ENCODE measurements at places on chromosomes 2 and 18.

DNA sequence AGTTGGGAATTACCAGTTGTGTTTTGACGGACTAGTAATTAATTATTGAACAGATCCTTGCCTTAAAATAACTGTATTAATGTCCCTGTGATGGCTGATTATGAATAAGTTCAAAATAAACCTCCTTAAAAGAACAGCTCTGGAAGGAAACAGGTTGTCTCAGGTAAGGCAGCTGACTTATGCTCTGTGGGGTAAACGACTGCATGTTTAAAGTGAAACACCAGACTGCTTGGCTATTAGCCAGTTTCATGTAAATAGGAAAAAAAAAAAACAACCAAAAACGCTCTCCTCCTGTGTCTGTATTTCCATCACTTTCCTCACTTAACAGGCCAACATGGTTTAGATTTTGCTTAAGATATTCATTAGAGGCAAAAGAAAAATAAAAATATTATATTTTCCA, 243.6 kb downstream of the TMEM182 start:
- DNase-seq, result no peak

GRCh38 chr2:100017633-100018032, 124.8 kb downstream of the AFF3 start:
- DNase-seq, result no peak

- DNase-seq, result no peak
Measured at GRCh38 chr2:43191947-43192516, 34.4 kb downstream of the ZFP36L2 start.

- no peak for DNase-seq
Measured at GRCh38 chr2:237875256-237876060, 16.0 kb downstream of the RAMP1 start.

DNA sequence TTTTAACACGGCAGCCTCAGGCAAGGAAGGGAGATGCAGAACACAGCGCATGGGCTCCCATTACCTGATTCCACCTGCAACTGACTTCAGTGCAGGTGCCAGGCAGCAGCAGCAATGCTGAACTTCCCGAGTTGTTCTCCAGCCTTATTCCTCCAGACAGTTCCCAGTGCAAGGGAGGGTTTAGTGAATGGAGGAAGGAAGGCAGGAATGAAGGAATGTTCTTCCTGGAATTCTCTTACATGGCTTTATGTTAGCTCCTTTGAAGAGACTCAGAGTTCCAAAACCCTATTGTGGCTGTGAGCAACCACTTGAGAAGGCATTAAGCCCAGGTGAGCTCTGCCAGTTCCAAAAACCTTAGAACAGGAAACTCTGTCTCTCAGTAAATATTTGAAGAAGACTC, 45.5 kb downstream of the SERPINB7 start:
- no peak for DNase-seq

GRCh38 chr2:219225350-219225749, 4.1 kb downstream of the ATG9A start:
- no peak for DNase-seq

- no peak for DNase-seq
Measured at GRCh38 chr2:46462936-46463335, 16.4 kb upstream of the TMEM247 start.

GRCh38 chr2:222848862-222849261, 12.0 kb upstream of the ACSL3 start:
- no peak for DNase-seq

- no peak for DNase-seq
Measured at GRCh38 chr2:234898534-234899053, 53.2 kb upstream of the SH3BP4 start.

GRCh38 chr18:70181015-70181414, 24.5 kb downstream of the RTTN start:
- no peak for DNase-seq

DNA sequence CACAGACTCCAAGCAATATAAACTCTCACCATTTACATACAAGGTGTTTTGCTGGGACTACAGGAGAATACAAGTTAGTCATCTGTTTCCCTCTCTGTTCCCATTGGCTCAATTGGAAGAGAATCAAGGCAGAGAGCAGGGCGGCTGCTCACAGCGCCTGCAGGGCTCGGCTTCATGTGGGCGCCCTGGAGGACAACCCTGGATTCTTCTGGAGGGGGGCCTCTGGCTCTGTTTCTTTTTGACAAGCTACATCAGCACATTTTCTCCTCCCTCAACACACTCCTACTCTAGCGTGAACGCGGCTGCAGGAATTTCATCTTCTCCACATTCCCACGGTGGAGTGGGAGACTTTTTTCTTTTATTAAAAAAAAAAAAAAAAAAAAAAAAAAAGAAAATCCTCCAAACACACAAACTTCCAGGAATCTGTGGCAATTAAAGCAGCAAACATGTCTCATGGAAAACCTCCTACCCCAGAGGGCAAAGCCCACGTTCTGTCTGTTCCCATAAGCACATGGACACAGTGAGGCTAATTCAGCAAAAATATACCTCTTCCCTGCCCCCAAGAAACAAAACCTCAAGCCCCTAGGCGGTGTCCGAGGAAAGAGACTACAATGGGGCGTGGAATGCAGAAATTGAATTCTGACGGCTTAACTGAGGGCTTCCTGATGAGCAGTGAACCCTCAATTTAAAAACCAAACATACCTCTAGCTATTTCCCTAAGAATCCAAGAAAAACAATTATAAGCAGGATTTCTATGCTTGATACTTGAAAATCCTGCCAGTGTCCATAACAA, 50.6 kb downstream of the PARD6G start:
- no peak for DNase-seq

DNA sequence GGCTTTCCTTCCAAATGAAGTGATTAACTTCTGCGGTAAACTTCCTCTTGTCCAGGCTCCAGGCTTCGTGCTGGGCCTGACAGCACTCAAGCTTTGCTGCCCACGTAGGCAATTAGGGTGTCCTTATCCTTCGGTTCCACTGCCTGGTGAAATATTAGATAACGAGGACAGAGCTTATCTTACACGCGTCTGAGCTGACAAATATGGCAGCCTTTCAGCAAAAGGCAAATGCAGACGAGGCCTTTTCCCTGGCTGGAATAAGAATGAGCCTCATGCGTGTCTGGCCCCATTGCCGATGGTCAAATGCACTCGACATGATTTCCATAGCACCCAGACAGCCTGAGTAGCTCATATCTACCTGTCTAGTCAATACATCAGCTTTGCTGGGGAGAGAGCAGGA, 141.5 kb downstream of the FAM210A start:
- DNase-seq, result no peak

DNA sequence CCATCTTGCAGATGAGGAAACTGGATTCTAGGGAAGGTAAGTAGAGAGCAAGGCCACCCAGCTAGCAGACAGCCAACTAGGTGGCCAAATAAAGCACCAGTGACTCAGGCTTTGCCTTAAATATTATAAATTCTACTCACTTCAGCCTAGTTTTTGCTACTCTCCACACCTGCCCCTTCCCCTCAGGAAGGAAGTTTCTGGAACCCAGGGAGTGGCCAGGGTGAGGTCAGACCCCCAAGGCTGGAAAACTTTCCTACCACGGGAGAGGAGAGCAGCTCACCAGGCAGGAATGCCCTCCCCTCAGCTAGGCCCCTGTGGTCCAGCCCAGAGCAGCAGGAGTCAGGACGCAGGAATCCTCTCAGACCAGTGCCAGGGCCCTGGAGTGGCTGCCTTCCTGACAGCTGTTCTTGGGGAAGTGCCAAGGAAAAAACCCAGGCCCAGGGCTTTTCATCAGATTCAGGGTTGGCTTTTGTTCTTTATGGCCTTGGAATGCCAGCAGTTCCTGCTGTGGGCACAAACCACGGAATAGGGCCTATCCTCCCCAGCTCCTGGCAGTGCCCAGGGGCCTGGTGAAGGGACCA, 5.1 kb upstream of the PAX8 start:
- DNase-seq, result no peak

GRCh38 chr18:27920836-27921235, 256.1 kb downstream of the CDH2 start:
- DNase-seq, result no peak
